ENCODE measurements at places on chromosomes 12 and 14.

DNA sequence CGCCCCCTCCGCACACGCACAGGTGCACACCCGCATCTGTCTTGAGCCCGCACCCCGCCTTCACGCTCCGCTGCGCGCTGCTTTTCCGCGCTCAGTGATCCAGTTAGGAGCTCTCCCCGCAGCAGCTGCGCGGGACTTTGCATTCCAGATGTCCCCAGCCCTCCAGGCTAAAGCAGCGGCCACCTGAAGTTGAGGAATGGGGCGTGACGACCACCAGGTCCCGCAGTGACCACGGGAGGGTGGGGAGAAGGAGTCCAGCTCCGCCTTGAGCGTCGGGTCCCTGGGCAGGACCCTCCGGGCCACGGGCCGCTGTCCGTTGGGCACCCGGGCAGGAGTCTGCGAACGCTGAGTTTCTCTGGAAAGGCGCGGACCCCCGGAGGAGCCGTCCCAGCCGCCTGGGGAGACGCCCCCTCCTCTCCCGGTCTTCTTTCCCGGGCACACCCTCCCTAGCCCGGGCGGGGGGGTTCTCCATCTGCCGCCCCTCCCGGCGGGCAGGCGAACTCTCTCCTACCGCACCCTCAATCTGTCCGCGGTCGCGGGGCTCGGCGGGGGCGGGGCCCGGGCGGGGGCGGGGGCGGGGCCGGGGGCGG lies 334 bp upstream of the TMEM132C start:
- no peak for DNase-seq

DNA sequence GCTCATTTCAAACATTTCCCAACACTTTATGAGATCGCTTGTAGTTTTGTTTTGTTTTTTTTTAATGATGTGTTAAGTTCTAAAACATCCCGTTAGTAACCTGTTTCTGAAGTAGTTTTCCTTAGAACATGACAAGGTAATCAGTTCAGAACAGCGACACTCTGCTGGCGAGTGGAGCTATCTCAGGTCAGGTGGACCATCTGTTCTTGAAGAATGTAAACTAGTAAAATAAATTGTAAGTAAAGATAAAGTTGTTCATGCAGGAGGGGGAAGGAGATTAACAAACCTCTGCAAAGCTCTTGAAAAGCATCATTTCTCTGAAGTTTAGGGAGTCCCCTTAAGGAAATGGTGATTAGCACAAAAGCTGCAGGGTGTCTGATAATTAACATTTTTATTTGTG lies 71.9 kb upstream of the DACT1 start:
- no peak for DNase-seq

DNA sequence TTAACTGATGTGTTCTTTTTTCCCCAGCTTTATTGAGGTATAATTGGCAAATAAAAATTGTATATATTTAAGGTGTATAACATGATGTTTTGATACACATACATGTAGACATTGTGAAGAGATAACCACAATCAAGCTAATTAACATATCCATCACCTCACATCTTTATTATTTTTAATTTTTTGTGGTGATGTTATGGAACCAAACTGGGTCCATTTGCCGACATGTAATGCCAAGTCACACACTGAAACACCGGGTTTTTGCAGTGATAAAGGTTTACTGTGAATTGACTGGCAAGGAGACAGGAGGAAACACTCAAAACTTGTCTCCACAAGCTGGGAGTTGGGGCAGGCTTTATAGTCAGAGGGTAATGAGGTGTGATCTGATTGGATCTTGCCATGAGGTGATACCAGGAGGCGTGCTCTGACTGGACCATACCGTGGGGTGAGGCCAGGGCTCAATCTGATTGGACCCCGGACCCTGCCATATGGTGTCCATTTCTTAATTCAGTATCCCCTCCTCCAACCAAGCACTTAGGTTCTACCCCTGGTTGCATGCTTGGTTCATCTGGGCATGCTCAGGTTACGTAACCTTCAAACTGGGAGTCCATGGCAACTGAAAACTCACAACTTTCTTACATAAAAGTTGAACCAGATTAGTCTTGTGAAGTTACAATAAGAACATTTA lies 11.8 kb upstream of the WSCD2 start:
- DNase-seq = no peak

GRCh38 chr12:113097716-113098440 lies 37.7 kb downstream of the RASAL1 start:
- DNase-seq = no peak

DNA sequence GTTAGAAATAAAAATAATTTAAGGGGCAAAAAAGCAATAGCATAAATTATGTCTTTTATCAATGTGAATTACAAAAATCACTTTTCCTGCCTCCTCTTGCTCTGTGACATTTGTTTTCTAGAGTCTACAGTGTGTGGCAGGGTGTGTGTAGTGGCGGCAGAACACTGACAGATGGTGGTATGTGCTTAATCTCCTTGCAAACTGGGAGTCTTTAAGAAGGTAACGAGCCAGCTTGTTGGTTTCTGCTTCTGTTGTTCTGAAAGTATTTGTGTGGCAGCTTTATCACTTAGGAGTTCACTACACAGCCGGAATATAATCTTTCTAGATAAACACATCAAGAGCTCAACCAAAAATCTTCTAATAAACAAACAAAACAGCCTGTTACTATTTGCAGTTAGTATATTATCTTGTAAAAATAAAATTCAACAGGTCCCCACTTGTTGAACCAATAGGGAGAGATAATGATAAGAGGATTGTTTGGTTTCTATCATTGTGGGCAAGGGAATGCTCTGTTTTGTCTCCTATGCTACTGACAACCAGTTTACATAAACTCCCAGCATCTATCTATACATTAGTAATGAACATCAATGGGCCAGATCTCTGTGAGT lies 13.0 kb downstream of the CDKL1 start:
- no peak for DNase-seq

GRCh38 chr14:93008381-93008780 lies 85.4 kb downstream of the CHGA start:
- no peak for DNase-seq

DNA sequence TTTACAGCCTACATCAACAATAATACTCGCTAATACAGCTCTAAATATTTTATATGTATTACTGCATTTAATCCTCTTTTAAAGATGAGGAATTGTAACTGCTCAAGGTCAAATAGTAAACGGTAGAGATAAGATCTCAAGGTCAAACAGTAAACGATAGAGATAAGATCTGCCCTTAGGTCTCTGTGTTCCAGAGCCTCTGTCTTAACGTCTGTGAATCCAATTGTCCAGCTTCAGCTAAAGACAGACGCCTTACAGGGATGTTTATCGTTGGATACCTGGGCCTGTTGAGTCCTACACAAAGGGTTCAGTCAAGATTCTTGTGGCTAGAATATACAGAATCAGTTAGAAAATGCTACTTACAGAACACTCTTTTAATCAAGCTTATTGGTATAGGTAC lies 20.0 kb downstream of the PYGL start:
- DNase-seq = no peak

DNA sequence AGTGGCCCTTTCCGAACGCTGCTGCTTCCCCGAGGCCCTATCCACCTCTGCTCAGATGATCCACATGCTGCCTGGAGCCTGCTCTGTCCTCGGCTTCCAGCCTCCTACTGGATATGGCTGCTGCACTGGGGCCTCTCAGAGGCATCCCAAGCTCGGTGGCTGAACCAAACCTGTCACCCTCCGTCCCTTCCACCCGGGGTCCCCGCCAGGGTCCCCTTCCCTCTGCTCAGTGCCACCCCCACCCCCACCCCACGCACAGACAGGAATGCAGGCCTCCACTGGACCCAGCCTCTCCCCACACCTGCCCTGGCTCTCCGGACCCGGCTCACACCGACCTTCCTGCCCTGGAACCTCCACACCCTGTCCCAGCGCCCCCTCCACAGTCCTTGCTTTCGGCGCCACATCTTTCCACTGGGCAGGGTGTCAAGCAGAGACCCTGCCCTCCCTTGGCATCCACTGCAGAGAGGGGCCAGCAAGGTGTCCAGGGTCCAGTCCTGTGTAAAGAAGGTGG lies 6.1 kb downstream of the CEP170B start:
- no peak for DNase-seq

GRCh38 chr12:132395192-132395907 lies 66.0 kb upstream of the GALNT9 start:
- no peak for DNase-seq

GRCh38 chr14:90201344-90201743 lies 55.0 kb upstream of the PSMC1 start:
- no peak for DNase-seq

DNA sequence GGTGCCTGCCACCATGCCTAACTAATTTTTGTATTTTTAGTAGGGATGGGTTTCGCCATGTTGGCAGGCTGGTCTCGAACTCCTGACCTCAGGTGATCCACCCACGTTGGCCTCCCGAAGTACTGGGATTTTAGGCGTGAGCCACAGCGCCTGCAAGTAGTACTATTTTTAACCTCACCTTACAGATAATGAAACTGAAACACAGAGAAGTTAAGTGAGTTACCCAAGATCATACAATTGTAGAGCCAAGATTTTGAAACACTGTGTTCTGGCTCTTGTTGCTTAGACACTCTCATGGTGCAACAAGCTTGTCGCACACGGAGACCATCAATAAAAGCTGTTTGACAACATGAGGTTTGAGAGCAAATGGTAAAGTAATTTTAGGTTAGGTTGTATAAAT lies 159.1 kb upstream of the LMNTD1 start:
- no peak for DNase-seq

DNA sequence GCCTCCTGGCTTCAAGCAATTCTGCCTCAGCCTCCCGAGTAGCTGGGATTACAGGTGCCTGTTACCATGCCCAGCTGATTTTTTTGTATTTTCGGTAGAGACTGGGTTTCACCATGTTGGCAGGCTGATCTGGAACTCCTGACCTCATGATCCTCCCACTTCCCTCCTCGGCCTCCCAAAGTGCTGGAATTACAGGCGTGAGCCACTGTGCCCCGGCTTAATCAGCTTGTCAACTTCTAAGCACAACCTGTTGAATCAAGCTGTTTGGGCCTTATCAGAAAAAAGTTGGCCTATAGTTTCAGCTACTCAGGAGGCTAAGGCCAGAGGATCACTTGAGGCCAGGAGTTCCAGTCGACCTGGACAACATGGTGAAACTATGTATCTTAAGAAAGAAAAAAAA lies 7.9 kb downstream of the MARK3 start:
- no peak for DNase-seq

DNA sequence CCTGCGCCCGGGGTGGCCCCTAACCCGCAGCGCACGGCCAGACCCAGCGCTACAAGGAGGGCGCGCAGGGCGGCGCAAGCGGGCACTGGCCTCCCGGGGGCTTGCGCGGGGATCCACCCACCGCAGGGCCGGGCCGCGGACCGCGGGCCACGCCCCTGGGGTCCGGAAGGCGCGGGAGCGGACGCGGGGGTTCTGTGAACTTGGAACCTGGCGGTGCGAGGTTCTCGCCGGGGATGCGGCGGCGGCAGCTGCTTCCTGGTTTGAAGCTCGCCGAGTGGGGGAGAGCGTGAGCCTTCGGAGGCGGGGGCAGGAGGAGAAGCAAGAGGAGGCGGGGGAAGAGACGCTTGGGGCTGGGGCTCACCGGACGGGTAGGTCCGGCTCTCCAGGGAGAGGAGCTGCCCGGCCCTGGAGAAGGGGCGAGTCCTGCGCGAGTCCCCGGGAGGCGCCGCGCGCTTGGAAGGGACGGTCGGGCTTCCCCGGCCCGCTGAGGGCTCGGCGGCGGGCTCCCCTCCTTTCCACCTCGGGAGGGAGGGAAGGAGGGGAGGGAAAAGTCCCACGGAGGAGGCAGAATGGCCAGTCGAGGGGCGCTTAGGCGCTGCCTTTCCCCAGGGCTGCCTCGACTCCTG lies at the start of gene PRKCH:
TSS of gene PRKCH (plus strand) at position 195 of the 626 bp plus-strand sequence. CDS start 523 bp downstream, outside the sequence.
- peak; percentile 71 for DNase-seq

GRCh38 chr12:6158255-6158654 lies 33.8 kb upstream of the VWF start:
- DNase-seq = no peak

GRCh38 chr14:98633380-98633779 lies 638.6 kb downstream of the BCL11B start:
- DNase-seq = no peak

DNA sequence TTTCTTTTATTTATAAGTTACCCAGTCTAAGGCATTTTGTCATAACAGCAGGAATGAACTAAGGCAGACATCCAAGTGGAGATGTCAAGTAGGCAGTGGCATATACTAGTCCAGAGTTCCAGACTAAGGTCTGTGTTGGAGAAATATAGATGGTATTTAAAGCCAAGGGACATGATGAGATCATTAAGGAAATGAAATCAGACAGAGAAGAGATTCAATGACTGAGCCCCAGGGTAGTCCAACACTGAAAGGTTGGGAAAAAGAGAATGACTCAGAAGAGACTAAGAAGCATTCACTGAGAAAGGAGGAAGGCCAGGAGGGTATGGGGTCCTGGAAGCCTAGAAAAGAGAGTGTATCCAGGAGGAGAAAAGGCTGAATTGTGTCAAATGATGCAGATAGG lies 442.2 kb upstream of the CCDC196 start:
- DNase-seq = no peak

DNA sequence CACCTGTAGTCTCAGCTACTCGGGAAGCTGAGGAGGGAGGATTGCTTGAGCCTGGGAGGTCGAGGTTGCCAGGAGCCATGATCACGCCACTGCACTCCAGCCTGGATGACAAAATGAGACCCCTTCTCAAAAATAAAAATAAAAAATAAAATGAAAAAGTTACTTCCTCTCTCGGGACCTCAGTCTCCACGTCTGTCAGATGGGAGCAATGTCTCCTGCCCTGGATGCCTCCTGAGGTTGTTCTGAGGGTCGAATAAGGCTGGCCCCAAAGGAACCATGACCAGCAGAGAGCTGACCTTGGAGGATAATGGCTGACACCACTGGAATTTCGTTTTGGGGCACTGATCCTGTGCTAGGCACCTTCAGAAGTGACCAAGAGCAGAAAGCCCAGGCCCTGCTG lies 13.6 kb upstream of the RCOR1 start:
- no peak for DNase-seq

DNA sequence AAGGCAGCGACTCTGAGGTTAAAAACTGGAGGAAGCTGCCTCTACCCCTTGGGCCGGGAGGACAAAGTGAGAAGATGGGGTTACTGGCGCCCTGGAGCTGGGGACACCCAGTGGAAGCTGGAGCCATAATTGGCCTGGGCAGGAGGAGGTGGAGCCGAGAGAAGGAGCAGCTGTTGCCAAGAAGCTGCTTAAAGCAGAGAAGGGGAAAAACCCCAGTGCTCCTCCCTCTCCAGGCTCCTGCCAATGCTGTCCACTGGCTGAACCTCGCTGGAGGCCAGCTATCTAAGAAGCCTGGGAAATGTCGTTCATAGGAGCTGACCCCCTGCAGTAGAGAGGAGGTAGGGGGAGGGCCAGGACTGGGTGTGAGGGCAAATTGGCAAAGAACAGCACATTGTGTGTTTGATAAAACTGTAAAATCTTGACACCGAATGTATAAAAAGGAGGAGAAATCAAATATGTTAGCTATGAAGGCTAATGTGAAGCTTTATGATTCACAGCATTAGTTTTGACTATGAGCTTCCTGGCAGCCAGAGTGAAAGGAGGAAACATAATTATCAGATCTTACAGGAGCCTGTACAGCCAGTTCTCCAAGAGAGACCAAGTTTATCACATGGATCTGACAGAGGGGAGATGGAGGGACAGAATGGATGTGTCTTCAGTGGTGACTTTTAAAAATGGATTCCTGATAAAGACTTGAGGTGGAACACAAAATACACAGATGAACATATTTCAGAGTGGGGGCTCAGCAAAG lies 9.5 kb downstream of the HHIPL1 start:
- DNase-seq = no peak

All from stimulated activated CD8-positive, alpha-beta memory T cell treated with anti-CD3 and anti-CD28 coated beads, Interleukin-15, amount 100 ng/mL, for 48 hours (primary cell).